Mesothelial cell of epicardium (in vitro differentiated cells): ENCODE measurements at places on chromosomes 7 and 10. TPM values are rescaled to one million over a fixed set of nuclear protein-coding genes. Genes with fewer than 3 reads are reported as not detected.

The CYP3A4 gene
- not detected in 3 replicates for total RNA-seq

The OR2A1 gene
- total RNA-seq = 0.24 to 0.27 TPM (median 0.27 TPM) in 3 replicates

The MYOZ1 gene
- total RNA-seq = 1.4 to 2.1 TPM (median 1.7 TPM) in 3 replicates

The OR2F2 gene
- not detected in 3 replicates for total RNA-seq

The GDI2 gene
- 216 to 221 TPM (median 221 TPM) in 3 replicates for total RNA-seq

The GSTO2 gene
- 11.7 to 13.5 TPM (median 12.7 TPM) in 3 replicates for total RNA-seq

The TECTB gene
- total RNA-seq = not detected in 3 replicates

The SPAM1 gene
- total RNA-seq = not detected in 3 replicates

The ADCYAP1R1 gene
- total RNA-seq = 0.18 to 0.38 TPM (median 0.36 TPM) in 3 replicates

The IDI1 gene
- total RNA-seq = 41.4 to 47.6 TPM (median 42.9 TPM) in 3 replicates

The ABCB1 gene
- 0.61 to 1.7 TPM (median 1.5 TPM) in 3 replicates for total RNA-seq

The PWWP2B gene
- total RNA-seq = 23.9 to 24.7 TPM (median 24.2 TPM) in 3 replicates

The OR2A42 gene
- total RNA-seq = 0.09 to 0.50 TPM (median 0.22 TPM) in 3 replicates

The PRKRIP1 gene
- total RNA-seq = 50.3 to 57.7 TPM (median 53.7 TPM) in 3 replicates

The FAM13C gene
- 6.7 to 7.3 TPM (median 6.8 TPM) in 3 replicates for total RNA-seq

The TMEM229A gene
- 0.59 to 0.69 TPM (median 0.66 TPM) in 3 replicates for total RNA-seq

The HOXA9 gene
- 10.8 to 14.5 TPM (median 13.2 TPM) in 3 replicates for total RNA-seq

DNA sequence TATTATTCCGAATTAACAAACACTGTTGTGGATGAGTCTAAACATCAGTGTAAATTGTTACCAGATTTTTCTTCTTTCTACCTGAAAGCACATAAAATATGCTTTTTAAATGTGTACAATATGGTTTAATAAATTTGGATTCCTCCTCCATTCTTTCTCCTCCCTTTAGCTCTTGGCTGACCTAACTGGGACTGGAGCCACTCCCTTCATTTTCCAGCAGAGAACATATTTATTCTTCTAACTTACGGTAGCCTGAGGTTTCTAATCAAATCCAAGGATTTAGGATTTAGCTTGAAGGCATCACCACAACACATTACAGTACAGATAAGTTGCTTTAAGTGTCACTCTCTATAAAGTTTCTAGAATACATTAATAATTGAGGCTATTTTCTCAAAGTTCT, 88.2 kb upstream of the SEMA3C start:
- DNase-seq = no peak

GRCh38 chr10:110893559-110894179, 21.9 kb downstream of the PDCD4 start:
- no peak for DNase-seq

GRCh38 chr7:126667742-126668366, 584.9 kb downstream of the GRM8 start:
- DNase-seq = no peak

- no peak for DNase-seq
Measured at GRCh38 chr7:82122275-82122674, 321.3 kb downstream of the CACNA2D1 start.

DNA sequence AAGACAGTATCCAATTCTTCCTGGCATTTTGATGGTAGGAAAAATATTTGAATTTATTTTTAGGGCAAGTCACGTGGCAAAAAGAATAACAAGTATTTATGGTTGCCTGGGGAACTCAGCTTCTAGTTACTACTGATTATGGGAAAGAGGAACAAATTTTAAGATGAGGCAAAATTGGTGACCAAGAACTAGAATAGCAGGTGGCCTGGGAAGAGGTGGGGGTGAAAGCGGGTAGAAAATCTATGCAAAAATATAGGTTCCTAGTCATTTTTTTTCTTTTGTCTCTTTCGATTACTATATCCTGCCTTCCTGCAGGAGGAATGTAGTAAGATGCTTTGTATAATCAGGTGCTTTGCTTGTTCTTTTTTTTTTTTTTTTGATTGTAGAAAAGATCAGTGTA, 27.8 kb downstream of the ENTPD1 start:
- no peak for DNase-seq

- DNase-seq = no peak
Measured at GRCh38 chr10:62162261-62162981, 106.2 kb downstream of the RTKN2 start.

DNA sequence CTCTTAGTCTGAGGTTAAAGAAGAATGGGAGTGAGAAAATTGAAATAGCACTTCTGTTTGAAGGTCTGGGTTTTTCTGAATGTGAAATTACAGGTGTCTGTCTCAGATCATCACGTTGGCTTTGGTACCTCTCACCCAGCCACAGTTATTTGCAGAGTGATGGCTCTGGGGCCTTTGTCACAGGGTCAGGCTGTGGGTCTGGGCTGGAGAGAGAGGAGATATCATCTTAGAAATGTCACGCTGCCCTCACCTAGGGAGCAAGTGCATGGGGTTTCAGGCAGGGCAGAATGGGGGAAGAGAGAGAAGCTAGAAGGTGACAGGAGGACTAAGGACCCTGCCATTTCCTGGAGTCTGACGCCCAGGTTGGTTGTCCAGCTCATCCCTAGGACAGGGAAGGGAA, 127.2 kb downstream of the CFAP58 start:
- DNase-seq = no peak

DNA sequence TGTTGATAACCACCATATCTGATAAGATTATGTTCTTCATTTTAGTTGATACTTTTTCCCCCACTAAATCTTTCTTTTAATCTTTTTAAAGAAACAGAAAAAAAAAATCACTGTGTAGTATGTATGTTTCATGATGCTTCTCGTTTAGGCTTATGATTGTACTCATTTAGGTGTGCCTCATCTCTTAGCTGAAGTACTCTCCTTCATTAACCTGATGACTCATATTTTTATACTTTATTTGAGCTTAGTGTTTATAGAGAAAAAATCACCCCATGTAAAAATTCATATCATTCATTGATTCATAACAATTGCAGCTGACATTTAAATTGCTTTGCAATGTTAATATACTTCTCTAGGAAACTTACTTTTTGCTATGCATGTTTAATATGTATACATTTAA, 158.9 kb downstream of the MLLT10 start:
- DNase-seq = no peak

DNA sequence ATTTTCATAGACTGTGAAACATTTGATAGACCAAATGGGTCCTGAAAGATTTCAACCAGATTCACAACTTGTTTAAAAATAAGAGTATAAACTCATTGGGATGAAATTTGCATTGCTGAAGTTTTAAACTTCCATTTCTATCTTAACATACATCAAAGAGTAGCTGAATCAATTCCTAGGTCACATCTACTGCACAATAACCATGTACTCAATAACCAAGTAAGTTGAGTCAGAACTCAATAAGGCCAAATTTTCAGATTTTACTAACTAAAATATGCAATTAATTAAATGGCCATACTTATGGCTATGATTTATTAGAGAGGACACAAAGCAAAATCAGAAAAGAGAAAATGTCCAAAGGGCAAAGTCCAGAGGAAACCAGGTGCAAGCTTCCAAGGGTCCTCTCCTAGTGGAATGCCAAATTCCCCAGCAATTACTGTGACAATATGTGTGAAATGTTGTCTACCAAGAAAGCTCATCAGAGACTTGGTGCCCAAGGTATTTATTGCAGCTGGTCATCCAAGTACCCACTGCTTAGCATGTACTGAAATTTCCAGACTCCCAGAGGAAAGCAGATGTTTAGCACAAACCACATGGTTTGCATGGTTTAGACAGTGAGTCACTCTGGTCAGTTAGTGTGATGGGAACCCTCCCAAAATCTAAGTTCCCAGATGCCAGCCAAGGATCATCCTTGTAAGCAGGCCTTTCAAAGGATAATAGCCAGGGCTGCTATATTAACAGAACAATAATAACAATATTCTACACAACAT, 238.9 kb downstream of the IPMK start:
- no peak for DNase-seq

DNA sequence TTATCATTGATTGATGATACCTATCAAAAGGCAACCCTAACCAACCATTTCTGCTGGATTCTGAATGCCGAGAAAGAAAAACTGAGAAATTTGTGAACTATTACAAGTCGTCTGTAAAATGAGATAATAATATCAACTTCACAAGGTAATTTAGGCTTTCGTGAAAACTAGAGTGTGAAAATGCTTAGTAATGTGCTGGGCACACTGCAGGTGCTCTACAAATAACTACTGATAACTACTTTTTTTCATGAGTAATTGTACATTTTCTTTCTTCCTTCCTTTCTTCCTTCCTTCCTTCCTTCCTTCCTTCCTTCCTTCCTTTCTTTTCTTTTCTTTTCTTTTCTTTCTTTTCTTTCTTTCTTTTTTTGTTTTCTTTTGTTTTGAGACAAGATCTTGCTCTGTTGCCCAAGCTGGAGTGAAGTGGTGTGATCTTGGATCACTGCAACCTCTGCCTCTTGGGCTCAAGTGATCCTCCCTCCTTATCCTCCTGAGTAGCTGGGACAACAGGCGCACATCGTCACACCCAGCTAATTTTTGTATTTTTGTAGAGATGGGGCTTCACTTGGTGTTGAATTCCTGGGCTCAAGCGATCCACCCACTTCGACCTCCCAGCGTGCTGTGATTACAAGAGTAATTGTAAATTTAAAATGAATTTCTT, 42.9 kb downstream of the BMPR1A start:
- no peak for DNase-seq

- DNase-seq = no peak
Measured at GRCh38 chr7:31408140-31408729, 67.7 kb upstream of the NEUROD6 start.

DNA sequence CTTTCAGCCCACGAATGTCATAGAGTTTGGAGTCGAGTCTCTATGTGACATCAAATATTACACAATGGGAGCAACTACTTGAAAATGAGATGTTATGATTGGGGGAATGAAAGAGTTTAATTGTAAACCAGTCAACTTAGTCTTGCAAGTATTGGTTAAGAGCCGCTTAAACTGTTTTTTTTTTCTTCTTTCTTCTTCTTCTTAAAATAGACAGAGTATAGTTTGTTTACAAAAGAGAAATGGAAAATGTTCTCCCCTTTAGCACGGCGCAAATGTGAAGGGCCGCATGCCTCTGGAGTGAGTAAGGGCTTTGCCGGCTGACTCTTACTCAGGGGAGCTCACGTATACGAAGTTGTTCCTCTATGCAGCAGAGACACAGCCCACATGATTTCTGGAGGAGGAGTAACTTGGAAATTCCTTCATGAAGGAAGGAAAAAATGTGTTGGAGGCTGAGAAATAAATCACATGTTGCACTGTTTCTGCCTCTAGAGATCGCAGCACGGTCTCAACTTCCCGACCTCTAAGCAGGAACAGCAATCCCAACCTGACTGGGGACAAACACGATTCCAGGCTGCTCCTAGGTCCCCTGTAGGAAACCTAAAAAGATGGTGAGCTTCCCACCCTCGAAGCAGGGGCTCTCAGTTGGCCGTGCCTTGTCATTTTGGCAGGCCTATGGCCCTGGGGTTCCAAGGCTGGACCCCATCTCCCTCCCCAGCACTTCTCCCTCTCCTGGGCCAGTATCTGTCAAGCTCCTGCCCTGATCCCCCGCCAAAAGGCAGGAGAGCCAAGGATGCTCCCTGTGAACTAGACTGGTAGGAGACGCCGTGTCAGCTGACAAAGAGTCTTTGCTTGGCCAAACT, 44.8 kb downstream of the MYOF start:
- peak; percentile 72 for DNase-seq

- no peak for DNase-seq
Measured at GRCh38 chr10:118873091-118873737, 118.4 kb upstream of the CACUL1 start.

- no peak for DNase-seq
Measured at GRCh38 chr7:83579740-83580139, 69.2 kb downstream of the SEMA3E start.

DNA sequence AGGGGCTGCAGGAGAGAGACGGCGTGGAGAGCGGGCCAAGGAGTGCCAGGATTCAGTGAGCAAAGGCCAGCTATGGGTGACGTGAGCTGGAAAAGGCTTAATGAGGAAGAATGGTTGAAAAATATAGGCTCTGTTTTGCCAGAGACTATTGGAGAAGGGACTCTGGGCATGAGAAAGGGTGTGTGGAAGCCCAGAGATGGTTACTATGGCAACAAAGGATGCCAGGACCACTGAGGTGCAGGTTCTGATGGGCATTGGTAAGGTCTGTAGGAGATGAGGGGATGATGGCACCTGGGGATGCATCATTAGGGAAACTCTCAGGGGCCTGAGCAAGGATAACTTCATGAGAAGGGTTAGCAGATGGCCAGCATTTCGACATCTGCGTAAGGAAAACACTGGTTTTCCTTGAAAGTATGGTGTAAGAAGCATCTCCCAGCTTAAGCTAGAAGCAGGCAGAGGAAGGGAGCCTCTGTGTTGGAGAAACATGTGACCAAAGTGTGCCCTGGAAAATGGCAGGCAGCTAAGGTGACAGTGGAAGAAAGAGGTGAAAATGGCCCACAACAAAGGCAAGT, 21.6 kb upstream of the FAM180A start:
- no peak for DNase-seq

DNA sequence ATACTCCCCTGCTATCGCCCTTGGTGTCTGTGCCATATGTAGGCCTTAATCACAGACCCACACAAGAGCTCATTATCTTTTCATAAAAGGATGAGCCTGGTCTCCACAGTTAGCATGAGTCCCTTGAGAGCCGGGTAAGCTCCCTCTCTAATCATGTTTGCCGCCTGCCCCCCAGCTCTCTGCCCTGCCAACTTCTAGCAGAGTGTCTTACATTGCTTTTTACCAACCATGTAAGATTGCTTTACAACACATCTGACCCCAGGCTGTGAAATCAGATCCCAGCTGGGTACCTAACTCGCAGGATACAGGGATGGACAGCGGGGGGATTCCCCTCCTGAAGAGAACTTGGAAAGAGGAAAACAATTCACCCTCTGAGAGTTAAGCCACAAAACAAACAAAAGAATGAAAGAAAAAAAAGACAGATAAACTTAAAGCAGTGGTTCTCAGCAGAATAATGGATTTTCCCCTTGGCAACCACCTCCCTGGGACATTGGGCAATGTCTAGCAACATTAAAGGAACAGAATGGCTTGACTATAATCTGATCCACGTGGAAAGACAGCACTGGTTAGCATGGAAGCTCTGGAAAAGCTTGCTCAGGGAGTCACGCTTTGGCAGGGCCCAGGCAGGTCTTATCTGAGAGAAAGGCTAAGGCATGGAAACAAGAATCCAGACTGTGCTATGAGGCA, 39.4 kb upstream of the ATOH7 start:
- no peak for DNase-seq

DNA sequence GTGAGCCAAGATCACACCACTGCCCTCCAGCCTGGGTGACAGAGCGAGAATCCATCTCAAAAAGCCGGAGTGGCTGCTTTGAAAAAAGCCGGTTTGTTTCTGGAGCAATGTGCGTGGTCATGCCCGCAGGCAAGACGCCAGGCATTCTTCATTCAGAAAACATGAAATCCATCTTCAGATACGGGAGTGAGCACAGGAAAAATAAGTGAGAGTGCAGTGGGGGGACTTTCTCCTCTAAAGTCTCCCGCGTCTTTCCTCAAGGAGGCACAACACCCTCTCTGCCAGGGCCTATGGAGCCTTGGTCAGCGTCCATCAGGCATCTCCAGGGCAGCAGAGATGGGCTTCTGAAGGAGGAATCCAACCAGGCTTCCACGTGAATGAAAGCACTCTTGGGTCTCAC, 62.3 kb upstream of the DGKI start:
- DNase-seq = no peak

DNA sequence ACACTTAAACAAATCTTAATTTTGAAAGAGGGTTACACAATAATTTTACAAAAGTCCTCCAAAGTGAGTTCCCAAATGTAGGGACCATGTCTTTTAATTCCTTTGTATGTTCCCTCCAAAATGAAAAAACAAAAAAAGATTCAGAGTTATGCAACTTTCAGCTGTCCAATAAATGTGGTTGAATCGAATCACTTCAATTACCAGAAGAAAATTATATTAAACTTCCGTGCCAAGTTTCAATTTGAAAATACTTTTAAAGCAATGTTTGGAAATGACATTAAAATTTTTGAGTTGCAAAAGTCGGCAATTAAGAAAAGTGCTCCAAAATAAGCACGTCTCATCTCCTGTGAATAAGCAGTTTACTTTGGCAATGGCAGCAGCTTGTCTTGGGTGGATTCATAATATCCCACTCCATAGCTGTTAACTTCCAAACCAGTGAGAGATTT, 60.3 kb upstream of the C1GALT1 start:
- DNase-seq = no peak
